ENCODE measurements at places on chromosomes 3 and 15.

DNA sequence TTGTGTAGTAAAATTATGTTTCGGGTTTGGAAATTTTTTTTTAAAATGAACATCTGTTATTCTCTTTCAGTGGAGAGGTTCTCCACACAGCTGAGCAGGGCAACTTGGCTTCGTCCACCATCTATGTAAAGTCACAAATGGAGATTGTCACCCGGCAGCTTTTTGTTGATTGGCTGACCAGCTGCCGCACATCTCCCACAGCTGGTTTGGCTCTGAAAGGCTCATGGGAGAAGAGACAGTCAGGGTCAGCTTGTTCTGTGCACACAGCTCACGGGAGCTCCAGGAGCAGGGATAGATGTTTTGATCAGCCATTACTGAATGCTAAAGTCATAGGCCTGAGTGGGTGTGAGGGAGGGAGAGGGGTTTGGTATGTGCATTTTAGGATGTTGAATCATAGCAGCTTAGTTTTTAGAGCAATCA lies 12.9 kb upstream of the CCDC80 start:
- DNase-seq, result no peak

GRCh38 chr3:9779721-9780457 lies 10.1 kb upstream of the CAMK1 start:
- peak; percentile 99 for DNase-seq

GRCh38 chr3:145183261-145183660 lies 977.7 kb downstream of the PLOD2 start:
- DNase-seq, result no peak

- no peak for DNase-seq
Observed at GRCh38 chr3:146813496-146813895, 208.3 kb upstream of the PLSCR5 start.

DNA sequence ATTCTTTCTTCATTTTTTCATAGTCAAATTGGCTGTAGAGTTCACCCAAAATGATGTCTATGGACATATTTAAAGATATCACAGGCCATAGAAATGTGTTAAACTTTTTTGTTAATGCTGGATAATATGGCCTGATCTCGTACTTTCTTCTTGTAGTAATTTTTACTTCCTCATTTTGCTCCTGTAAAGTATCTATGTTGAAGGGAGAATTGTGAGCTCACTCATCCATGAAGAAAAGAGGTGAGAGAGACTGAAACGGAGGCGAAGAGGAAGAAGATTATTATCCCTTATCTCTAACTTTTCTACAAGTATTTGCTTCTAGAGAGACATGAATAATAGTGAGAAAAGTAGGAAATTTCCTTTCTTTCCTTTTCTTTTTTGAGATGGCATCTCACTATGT lies 613.8 kb upstream of the TBL1XR1 start:
- DNase-seq, result peak; percentile 94

- DNase-seq, result no peak
Observed at GRCh38 chr3:129409541-129409940, 18.9 kb downstream of the EFCAB12 start.

DNA sequence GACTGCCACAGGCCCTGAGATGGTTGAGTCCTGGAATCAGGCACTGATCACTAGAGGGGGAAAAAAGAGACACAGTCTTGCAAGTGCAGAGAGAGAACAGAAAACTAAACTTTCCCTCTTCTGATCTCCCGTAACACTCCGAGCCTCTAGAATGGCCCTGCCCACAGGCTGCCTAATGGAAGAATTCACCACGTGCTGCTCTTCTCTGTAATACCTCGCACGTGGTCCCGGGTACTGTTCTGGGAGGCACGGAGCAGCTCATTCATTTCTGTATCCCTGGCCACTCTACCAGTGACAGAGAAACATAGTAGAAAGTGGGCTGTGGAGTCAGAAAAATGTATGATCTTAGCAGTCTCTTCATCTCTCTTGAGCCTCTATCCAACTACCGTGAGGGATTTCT lies 30.4 kb downstream of the VGLL4 start:
- no peak for DNase-seq

- DNase-seq, result no peak
Observed at GRCh38 chr3:102447272-102447671, 12.5 kb downstream of the ZPLD1 start.

DNA sequence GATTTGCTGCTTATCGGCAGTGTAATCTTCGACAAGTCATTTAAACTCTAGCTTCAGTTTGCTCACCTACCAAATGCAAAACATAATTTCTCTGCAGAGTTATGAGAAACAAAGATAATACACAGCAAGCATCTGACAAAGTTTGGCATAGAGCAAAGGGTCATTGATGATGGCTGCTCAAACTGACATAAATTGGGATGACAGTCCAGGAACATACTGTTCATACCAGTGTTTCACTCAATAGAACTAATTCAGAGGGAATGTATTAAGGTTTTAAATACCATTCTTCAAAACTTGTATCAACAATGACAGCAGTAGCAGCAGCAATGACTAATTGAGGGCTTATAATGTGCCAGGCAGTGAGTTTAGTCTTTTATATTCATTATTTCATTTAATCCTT lies 137.6 kb downstream of the SPATA16 start:
- no peak for DNase-seq

DNA sequence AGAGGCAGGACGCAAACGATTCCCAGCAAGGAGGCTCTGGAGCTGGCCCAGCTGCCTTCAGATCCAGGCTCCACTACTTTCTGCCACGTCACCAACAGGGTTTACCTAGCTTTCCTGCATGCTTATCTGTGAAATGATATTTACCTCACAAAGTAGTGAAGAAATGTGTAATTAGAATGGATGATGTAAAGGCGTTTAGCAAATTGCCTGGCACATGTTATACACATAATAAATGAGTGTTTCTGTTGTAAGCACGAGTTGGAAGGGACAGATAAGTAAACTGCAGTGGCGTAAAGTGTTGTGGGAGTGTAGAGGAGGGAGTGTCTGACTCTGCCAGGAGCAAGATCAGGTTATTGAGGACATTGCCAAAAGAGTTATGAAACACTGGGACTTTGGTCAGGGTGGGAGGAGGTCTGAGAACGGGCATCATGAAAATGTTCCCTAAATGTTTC lies 3.5 kb upstream of the CHAC1 start:
- no peak for DNase-seq

DNA sequence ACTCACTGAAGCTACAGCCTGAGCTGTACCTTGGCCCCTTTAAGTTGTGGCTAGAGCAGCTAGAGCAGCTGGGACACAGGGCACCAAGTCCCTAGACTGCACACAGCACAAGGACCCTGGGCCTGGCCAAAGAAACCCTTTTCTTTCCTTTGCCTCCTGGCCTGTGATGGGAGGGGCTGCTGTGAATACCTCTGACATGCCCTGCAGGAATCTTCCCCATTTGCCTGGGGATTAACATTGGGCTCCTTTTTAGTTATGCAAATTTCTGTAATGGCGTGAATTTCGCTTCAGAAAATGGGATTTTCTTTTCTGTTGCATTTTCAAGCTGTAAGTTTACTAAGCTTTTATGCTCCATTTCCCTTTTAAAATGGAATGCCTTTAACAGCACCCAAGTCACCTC lies 611.2 kb upstream of the ARPP21 start:
- DNase-seq, result no peak

DNA sequence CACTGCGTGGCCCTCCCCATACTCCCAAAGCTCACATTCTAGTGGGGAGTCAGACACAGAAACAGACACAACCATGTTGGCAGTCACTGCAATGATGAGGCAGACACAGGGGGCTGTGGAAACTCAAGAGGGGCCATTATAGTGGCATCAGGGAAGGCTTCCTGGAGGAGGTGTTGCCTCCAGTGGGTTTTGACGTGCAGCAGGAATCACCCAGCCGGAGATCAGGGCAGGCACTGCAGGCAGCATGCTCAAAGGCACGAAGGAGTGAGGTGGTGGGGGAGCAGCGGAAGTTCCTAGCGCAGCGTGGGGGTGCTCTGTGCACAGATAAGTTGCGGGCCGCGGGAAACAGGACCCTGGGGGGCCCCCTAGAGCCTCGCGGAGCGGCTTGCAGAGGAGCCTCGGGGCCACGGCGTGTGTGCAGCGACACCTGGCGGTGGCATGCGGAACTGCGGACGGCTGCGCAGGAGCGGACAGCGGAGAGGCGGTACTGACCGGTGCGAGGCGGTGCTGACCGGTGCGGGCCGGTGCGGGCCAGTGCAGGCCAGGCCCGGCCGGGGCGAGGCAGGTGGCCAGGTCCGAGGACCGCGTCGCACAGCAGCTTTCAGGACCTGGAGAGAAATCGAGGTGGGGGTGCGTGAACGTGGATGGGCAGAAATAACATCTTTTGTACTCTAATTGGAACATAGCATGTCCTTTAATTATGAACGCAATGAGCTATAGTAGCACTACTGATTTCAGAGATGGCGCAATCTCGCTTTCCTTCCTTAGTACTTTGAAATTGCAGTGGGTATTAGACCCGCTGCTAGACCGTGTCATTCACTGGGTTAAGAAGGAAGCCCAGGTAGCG lies 101.5 kb downstream of the FBLN2 start:
- DNase-seq, result peak; percentile 77

GRCh38 chr3:150870406-150870805 lies 34.8 kb downstream of the MINDY4B start:
- DNase-seq, result no peak

- DNase-seq, result peak; percentile 95
Observed at GRCh38 chr3:46928282-46928681, 48.3 kb downstream of the CCDC12 start.

- no peak for DNase-seq
Observed at GRCh38 chr15:70083418-70083817, 14.3 kb downstream of the TLE3 start.

DNA sequence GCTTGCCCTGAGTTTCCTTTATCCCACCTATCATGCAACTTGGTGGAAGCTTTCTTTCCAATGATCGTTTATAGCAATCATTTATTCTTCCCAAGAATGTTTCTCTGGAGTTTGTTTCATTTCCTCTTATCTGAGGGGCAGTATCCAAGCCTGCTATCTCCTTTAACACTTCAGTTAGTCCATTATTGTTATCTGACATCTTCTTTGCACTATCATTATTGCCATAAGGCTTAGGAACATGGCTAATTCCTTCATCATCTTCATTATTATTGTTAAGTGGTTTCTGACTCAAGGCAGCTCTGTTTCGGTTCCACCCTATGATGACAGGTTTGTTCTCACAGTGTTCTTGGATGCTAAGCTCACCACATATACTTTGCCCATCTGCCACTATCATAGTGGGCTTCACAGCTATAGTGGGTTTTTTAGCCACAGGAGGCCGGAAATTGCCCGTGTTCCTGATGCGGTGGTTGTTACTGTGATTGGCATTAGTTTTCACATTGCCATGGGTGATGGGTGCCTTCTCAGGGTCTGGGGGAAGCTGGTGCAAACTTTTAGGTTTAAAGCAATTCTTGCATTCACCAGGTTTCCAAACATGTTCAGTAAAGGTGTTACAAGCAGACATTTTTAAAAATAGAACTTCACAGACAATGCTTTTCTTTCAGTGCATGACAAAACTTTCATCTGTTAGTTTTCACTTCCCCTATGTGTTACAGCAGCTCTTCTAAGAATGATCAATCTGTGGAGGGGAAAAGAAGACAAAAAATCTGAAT lies 110.6 kb upstream of the TSPAN3 start:
- DNase-seq, result no peak

DNA sequence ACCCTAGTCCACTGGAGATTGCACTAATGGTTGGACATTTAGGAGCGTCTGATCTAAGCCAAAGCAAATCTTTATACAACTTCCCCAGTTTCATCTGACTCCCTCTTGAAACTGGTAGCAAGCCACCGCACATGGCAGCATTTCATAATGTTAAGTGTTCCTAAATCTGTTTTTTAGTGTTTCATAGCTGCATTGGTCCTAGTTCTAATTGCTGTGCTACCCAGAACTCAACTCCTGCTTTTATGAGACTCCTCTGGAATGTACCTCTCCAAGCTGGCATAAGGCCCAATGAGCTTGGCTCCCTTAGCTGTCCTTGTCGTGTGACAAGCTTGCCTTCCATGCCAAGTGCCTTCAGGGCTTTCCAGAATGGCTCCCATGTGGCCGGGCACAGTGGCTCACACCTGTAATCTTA lies 65.3 kb upstream of the FLNB start:
- no peak for DNase-seq

GRCh38 chr3:18740631-18741583 lies 315.8 kb upstream of the SATB1 start:
- peak; percentile 69 for DNase-seq

- no peak for DNase-seq
Observed at GRCh38 chr15:39215015-39215414, 365.9 kb upstream of the THBS1 start.

DNA sequence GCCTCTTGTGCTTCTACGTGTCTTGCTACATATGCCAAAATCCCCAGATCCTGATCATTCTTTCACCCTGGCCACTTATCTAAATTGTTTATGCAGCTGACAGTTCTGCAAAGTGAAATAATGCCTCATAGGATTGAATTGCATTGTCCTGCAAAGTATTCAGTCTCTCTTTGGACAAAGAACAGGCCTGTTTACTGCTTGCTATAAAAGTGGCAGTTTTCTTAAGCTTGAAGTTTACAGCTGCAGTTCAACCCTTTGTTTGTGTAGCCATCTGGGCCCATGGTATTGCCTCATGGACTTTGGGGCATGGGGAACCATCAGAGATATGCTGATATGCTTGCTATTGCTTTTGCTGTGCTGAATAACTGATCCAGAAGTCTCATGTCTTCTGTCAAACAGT lies 523.2 kb downstream of the OTOL1 start:
- no peak for DNase-seq

- DNase-seq, result no peak
Observed at GRCh38 chr3:10602769-10603768, 97.7 kb upstream of the ATP2B2 start.

DNA sequence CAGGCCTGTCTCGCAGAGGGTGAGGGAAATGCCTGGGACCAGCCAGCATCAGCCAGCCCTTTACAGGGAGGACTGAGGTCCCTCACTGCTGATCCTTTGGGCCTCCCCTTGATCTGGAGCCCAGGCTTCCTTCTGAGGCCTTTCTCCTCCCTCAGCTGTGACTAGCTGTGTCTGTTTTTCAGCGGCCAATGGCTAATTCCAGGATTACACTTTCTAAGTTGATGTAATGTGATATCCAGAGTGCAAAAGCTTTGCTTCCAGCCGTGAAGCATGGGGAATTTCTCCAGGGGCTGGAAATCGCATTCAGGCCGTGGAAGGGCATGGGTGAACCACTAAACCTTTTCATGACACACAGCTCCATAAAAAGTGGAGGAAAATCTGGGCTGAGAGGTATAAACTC lies 157.6 kb downstream of the SHQ1 start:
- no peak for DNase-seq

GRCh38 chr15:41848631-41849030 lies 10.0 kb downstream of the PLA2G4B start:
- DNase-seq, result no peak

- DNase-seq, result peak; percentile 52
Observed at GRCh38 chr3:184022323-184022722, 4.6 kb upstream of the ABCC5 start.

GRCh38 chr15:31563001-31563400 lies 236.4 kb downstream of the KLF13 start:
- no peak for DNase-seq

DNA sequence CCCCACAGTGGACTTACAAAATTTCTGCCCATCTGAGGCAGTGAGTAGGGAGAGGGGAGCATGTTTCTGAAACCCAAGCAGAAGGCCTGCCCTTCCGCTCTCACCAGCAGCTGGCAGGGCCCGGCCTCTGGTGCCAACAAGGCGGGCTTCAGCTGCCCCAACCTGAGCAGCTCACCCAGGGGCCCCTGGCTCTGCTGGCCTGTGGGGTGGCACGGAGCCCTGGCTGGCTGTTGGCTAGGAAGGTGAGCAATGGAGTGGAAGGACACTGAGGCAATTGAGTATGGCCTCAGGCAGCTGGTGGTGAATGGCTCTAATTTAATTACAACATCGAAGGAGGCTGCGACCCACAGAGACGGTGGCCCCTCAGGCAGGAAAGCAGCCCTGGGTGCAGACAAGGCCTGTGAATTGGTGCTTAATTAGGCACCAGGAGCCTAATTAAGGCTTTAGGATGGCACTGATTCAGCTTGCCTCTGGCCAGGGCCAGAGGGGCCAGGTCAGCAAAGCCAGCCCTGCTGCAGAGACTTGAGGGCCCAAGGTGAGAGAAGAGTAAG lies 60.9 kb downstream of the ST8SIA2 start:
- no peak for DNase-seq

All from KBM-7 (cell line).